Fibroblast of gingiva (primary cell): ENCODE measurements at places on chromosomes 5 and 9.

DNA sequence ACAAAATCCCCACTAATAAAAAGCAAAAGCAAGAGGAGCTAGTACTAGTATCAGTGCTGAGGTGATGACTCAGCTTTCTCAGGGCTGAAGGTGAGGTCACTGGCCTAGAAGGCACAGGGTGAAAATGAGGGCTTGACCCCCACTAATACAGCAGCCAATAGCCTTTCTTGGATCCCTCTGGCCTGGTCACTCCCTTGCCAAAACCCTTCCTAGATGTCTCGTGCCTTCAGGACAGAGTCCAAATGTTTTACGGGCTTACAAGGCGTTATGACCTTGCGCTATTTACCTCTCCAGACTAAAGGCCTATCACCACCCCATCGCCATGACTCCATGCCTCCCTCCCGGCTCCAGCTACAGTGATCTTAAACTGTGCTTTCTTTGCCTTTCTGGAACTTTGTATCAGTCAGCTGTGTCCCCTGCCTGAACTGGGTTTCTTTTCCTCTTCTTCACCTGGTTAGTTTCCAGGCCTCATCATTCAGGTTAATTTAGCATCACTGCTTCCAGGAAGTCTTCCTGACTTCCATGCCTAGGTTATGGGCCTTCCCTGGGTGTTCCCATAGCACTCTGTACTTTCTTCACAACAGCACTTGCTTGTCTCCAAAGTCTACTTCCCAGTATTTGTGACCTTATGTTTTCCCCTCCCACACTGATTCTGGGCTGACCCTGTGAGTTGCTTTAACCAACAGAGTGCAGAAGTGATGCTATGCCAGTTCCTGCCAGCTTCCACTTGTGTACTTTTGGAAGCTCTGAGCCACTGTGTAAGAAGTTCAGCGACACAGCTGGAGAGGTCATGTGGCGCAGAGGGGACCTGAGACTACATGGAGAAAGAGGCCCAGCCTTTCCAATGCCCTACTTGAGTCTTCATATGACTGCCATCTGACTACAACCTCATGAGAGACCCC is 4.2 kb upstream of the DELE1 start:
- DNase-seq, result no peak

DNA sequence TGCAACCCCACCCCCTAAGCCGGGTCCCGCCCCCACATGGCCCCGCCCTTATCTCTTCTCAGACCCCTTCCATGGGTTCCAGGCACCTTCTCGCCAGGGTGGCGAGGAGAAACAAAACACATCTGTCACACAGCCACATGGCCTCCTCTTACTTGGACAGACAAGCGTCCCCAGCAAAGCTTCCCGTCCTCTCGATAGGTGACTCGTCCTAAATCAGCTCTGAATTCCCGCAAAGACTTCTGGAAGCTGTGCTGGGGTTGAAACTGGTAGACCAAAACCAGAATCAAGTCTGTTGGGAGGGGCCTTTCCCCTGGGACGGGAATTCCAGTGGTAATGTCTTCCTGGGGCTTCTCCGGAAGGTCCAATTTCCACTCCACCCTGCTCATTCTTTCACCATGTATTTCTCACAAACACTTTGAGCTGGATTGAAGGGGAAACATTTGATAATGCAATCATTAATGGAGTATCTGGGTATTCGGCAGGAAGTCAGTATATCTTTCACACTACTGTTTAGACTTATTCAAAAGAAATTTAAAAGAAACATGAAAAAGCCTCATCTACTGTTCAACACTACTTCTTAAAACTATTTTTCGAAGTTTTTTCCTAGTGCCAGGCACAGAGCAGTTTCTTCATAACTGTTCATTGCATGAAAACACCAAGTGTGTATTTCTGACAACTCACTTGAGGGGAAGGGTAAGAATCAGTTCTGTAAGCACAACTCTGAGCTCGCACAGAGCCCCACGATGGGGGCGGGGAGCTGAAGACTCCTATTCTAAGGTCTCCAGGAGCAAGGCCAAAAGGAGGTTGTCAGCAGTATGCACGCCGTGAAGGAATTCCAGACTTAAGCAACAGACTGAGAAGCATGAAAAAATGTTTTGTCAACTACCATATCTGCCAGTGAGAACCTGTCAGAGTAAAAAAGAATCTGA is 644 bp upstream of the CTNNAL1 start:
- DNase-seq, result peak; percentile 82

DNA sequence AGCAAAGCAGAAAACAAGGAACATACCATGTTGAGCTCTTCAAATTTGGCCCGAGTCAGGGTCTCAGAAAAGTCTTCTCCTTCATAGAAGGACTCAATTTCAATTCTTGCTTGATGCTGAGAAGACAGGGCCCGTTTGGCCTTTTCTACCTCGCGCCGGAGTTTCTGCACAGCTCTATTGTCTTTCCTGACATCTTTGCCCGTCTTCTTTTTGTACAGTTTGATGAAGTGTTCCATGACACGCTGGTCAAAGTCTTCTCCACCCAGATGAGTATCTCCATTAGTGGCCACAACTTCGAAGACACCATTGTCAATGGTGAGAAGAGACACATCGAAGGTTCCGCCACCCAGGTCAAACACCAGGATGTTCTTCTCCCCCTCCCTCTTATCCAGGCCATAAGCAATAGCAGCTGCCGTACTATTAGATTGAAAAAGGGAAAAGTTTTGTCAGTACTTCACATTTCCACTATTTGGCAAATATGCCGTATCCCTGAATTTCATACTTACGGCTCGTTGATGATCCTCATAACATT is 2.2 kb downstream of the HSPA5 start:
- DNase-seq, result no peak

- DNase-seq, result no peak
Measured at GRCh38 chr5:123371575-123372179, 51.5 kb downstream of the CEP120 start.

GRCh38 chr9:114414346-114414745 is 26.6 kb upstream of the AKNA start:
- DNase-seq, result no peak

GRCh38 chr9:137383784-137384756 is 38.9 kb downstream of the EXD3 start:
- no peak for DNase-seq

DNA sequence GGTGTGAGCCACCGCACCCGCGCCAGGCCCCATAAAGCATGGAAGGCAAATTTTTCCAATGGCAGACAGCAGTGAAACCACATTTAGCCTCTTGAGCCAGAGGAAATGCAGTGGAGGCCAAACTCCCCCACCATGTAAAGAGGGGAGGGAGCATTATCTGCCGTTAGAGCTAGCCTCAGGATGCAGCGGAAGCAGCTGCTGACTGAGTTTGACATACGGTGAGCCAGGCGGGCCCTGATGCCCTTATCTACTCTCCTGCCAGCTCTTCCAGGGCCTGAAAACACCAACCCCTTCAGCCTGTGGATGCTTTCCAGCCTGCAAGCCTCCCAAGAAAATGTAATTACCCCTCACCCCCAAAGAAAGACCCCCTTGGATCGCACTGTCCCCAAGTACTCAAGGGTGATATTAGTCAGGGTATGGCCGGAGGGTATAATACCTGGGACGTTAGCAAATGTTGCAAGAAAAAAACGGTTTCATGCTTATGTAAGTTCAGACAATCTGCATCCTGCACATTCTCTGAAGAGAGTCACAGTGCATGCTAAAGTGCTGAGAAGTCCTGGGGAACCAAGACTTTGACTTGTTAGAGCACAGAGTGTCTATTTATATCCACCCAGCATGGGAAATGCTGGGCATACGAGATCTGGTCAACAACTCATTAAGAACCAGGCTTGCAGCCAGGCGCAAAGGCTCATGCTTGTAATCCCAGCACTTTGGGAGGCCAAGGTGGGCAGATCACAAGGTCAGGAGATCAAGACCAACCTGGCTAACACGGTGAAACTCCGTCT is 11.3 kb upstream of the GGTA1 start:
- no peak for DNase-seq

GRCh38 chr5:155091063-155091648 is 77.6 kb downstream of the KIF4B start:
- peak; percentile 45 for DNase-seq

DNA sequence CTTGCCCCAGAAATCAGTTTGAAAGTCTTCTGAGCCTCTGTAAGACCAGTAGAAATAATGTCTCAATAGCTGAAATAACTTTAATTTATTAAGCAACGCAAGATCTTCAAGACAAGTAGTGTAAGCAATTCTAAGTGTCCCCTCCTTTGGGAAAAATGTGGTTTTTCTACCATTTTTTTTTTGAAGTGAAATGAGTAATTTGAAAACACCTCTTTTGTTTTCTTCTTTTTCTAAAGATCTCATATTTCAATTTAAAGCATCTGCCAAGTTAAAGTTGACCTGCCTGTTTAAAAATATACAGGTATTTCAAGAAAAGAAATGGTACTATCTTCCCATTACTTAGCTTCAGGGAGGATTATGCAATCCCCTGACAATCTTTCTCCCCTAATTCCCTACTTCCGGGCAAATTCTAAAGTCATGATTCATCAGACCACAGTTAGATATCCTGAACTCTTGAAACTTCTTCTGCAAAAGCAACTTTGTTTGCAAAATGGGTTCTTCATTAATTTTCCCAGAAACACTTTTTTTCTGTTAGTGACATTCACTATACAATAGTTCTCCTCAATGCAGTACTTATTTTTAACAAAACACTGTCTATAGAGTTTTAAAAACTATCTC is 7.8 kb upstream of the ANXA1 start:
- peak; percentile 64 for DNase-seq

DNA sequence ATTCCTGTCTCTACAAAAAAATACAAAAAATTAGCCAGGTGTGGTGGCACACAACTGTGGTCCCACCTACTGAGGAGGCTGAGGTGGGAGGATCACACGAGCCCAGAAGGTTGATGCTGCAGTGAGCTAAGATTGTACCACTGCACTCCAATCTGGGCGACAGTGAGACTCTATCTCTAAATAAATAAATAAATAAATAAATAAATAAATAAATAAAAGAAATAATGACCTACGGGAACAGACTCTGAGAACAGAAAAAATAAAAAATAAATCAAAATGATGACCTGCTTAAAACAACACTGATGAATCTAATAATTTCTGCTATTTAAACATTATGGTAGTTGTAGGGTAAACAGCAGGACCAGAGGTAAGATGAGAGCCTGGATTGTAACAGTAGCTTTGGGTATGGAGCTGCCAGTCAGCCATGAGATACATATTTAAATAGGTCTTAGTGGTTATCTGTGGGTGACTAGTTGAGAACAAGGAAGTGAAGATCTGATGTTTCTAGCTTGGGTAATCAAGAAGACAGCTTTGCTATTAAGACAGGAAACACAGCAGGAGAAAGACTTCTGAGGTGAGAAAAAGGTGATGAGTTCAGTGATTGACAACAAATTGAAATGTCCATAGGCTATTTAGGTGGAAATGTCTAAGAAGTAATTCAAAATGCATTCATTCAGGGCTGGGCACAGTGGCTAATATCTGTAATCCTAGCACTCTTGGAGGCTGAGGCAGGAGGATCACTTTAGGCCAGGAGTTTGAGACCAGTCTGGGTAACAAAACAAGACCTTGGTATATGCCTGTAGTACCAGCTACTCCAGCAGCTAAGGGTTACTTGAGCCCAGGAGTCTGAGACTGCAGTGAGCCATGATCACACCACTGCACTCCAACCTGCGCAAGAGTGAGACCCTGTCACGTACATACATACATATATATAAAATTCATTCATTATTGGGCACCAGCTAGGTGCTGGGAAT is 11.0 kb downstream of the RNF145 start:
- DNase-seq, result no peak

- DNase-seq, result no peak
Measured at GRCh38 chr5:134614450-134615085, 18.1 kb downstream of the SAR1B start.

- DNase-seq, result no peak
Measured at GRCh38 chr5:143586781-143587362, 183.4 kb upstream of the NR3C1 start.

GRCh38 chr5:101278011-101278687 is 375.1 kb upstream of the ST8SIA4 start:
- no peak for DNase-seq

DNA sequence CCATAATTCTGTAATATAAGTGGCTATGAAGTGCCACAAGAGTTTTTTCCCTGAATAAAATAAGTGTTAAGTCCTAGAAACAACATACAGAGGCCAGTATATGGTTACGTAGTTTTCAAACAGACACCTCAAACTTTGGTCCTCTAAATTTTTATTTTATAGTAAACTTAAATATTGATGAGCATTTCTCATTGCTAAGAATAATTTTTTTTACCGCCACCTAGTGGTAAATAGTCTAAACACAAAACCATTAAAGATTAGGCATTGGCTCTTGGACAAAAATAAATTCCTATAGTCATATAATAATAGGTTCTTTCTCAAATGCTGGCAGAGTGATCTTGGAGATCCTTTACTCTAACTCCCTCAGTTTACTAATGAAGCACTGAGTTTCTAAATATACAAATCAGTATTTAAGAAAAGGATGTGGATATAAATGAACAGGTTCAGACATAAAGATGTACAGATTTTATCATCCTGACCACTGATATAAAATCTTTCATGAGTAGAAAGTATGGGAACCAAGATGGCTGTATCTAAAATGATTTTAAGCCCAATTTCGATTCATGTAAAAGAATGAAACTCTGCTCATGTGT is 136.2 kb downstream of the FANCC start:
- DNase-seq, result no peak

- no peak for DNase-seq
Measured at GRCh38 chr9:95864852-95865580, 10.5 kb upstream of the ERCC6L2 start.

DNA sequence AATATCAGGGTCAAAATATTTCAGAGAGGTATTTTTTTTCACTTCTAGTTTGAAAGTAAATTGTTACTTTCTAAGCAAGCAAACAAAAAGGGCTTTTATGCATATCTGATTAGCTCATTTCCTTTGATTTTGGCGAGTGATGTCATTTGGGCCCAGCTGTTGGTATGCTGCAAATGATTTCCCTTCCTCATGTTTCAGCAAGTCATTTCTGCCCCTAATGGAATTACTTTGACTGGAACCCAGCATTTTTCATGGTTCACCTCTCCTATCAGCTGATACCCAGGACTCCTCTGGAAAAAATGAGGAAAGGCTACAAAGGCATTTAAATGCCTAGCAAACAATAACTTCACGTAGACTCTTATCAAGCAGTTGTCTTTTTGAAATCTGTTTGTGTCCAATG is 500.6 kb downstream of the EBF1 start:
- DNase-seq, result peak; percentile 79

- DNase-seq, result peak; percentile 74
Measured at GRCh38 chr5:9361835-9362234, 184.0 kb downstream of the SEMA5A start.
